Activated CD4-positive, alpha-beta T cell treated with anti-CD3 and anti-CD28 coated beads, Interleukin-2, amount 50 U/mL, for 4 hours (primary cell): ENCODE measurements at places on chromosomes 6 and 20.

- DNase-seq = no peak
These were observed 39.0 kb upstream of the PTPN1 start for GRCh38 chr20:50471231-50471630.

DNA sequence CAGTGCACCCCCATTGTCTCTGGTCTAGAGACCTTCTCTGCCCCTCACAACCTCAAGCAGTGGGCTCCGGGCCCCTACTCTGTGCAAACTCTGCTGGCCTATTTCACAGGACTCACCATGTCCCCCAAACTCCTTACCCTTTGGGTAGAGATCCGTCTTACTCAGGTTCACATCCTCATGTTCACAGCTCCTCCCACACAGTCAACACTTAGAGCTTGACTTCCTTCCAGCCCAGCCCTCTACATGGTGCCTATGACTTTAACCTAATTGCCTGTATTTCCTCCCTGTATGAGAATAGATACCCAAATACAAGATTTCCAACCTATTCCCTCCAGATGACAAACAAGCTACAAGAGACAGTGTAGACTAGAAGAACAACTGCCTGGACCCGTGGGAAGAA is 528.6 kb upstream of the JARID2 start:
- DNase-seq = no peak

GRCh38 chr6:52115145-52115741 is 27.8 kb upstream of the PKHD1 start:
- no peak for DNase-seq

- DNase-seq = no peak
These were observed 69.0 kb downstream of the SAMD5 start for GRCh38 chr6:147577488-147577887.

GRCh38 chr20:63439866-63440265 is 32.6 kb downstream of the KCNQ2 start:
- DNase-seq = no peak

GRCh38 chr20:2168946-2169345 is 67.3 kb downstream of the STK35 start:
- no peak for DNase-seq
